ENCODE measurements at places on chromosomes 7 and 10.

DNA sequence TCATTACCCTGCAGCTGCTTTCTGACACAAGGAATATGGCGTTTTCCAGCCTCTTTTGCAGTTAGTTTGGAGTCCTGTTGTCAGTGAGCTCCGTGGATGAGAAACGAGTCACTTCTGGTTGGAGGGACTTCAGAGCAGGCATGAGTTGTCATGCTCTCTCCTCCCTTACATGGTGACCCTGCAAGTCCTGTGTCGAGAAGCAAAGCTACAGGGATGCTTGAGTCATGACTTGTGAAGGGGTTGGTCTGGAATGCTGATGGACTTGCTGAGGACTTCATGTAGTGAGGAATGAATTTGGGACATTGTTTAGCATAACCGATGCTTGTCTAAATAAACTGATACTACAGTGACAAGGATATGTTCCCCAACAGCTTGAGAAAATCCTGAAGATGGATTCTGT lies 108.8 kb downstream of the ADCYAP1R1 start:
- DNase-seq, result no peak

- no peak for DNase-seq
Measured at GRCh38 chr7:142697270-142697669, 52.0 kb upstream of the PRSS1 start.

DNA sequence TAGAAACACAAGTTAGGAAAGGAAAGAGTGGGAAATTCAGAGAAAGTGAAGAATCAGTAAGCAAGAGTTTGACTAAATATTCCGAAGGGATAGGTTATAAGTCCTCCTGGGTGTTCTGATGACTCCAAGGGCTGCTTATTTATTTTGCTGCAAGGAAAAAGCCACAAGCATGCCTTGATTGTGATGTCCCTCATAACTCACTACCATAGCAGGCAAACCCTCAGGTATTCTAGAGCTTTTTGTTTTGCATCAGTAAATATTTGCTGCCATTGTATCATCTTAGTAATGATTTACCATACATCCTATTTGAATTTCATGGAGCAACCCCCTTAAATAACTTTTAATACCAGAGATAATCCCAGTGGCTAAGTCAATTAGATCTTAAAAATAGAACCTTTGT lies 688.1 kb downstream of the SUGCT start:
- DNase-seq, result no peak

- DNase-seq, result no peak
Measured at GRCh38 chr7:151987748-151988529, 31.7 kb downstream of the GALNTL5 start.

DNA sequence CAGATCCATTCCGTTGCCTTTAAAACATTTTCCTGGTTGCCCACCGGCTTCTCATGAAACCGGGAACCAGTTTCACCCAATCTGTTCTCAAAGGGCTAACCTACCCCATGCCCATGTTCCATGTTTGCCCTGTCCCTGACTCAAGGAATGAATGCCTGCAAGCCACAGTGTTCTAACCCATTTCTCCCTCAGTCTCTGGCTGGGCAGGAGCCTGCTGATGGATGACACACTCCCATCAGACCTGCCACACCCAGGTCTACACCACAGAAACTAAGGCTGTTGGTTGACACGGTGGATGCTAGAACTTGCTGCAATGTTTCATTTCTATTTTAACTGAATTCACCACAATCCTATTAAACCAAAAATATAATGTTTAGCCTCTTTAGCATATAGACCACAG lies 15.6 kb downstream of the CLRN3 start:
- DNase-seq, result peak; percentile 48

- peak; percentile 32 for DNase-seq
Measured at GRCh38 chr7:32957326-32958045, at the start of gene FKBP9. Gene FKBP9, plus strand, starts transcription at chr7:32957440. Its CDS starts 134 bp downstream, at chr7:32957574.

GRCh38 chr10:127162841-127163240 lies 33.5 kb downstream of the INSYN2A start:
- no peak for DNase-seq

DNA sequence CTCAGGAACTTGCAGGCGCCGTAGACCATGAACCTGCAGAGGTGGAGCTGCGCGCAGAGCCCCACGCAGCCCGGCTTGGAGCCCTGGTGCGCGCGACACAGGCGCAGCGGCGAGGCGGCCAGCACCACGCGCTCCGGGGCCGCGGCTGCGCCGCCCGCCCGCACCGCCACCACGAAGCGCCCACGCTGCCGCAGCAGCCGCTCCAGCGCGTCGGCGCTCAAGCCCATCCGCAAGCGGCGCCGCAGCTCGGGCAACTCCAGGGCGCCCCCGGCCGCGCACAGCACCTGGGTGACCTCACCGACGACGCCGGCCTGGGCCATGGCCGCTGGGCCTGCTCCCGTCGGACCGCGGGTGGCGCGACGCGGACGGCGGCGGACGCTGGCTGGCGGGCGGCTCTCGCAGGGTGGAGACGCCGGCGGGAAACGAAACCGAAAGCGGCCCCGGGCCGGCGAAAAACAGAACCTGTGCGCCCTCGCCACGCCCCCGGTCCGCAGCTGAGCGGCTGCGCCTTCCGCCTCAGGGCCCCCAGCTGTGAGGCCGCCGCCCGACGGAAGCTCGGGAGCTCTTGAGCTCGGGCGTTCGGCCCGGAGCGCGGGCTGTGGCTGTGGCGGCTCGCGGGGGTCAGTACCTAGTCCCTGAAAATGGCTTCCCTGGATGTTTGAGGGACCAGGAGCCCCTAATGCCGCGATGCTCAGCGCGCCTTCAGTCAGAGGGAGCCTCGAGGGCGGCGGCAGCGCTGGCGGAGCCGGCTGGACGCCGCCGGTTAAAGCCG lies at the start of gene PARP12:
PARP12 (minus strand) TSS at position 424 of the 772 bp plus-strand sequence; CDS start at position 320, 104 bp downstream.
- DNase-seq, result peak; percentile 82

GRCh38 chr7:105325216-105325904 lies 63.4 kb downstream of the SRPK2 start:
- DNase-seq, result peak; percentile 79

DNA sequence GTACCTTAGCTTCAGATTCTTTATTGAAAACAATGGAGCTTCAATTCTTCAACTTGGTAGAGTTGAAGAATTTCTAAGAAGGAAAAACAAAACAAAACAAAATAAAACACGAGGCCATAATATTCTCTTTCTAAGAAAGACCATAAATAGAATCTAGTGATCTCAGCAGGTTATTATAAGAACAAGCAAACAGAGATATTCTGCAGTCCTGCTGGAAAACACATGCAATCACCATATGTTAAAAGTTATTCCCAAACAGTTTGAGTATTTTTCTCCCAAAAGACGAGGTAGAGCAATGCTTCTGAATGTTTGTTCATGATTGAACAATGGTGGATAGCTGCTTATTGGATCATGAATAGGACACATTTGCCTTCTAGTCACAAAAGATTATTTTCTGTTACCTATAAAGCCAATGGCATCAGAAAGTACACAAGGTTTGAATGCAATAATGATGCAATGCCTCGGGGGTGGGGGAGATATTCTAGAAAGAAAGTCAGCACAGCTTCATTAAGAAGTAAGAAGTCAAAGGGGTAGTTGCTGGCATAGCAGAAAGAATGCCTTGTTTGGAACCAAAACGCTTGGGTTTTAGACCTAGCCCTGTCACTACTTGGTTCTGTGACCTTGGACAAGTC lies 59.3 kb downstream of the CREB3L2 start:
- DNase-seq, result no peak

DNA sequence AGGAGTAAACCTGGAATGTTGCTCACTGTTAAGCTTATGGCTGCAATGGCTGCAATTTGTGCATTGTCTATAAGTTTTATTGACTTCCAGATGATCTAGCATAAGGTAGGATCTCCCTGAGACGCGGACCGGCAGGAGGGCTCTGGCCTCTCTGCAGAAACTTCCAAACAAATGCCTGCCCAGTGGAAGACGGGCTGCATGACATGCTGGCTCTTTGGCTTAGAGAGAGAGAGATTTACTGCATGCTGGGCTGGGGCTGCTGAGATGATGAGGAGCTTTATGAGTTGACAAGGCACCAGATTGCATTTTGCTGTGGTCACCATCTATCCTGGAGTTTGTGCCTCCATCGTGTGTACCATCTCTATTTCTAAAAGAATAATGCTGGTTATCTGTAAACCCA lies 193.2 kb downstream of the GALNT17 start:
- DNase-seq, result no peak

All from MV-4-11 (cell line).